Stimulated activated CD4-positive, alpha-beta T cell treated with anti-CD3 and anti-CD28 coated beads, TNF-alpha, amount 100 ng/mL, for 4 hours (primary cell): ENCODE measurements at places on chromosomes 1 and 21.

DNA sequence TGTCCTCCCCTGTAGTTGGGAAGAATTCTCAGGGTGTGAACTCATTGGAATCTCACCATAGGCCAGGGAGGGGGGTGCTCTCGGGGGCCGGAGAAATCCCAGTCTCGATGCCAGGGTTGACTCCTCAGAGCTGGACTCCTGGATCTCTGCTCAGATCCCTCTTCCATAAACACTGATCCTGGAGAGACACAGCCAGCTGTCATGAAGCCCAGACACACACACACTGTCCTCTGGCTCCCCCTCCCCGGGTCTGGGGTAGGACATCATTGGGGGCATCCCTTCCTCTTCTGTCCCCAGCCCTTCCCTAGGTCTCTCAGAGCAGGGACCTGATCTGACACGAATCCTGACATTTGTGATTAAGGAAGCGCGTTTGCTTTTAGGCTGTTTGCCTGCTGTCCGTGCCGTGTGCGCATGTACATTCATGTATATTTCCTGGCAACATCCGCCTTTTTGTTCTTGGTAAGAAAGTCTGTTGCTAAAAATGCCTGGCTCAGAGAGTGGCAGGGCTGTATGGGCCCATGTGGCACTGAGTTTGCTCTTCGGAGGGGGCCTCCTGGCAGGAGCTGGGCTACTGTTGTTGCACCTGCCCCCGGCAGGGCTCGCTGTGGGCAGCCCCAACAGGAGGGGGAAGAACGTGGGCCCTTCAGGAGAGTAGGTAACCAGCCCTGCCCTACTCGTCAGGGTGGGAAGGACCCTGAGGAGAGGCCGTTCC, 45.4 kb upstream of the SELENON start:
- no peak for DNase-seq

DNA sequence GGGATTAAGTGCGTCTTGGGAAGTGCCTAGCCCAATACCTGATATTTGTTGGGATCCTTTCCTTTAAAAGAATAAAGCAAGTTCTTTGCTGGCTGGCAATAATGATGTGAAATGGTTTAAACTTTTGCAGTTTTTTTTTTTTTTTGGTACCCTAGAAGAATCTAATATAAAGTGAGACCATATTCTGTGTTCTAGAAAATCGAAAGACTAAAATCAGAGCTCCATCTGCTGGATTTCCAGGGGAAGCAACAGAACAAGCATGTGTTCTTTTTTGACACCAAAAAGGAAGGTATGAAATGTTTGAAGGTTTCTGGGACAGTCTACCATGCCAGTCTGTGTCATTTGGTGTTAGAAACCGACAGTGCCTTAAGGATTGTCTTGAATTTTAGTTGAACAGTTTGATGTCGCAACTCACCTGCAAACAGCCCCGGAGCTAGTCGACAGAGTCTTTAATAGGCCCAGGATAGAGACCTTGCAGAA, 6.4 kb downstream of the UTP11 start:
- no peak for DNase-seq

GRCh38 chr1:56654126-56654923, 9.2 kb downstream of the PRKAA2 start:
- DNase-seq: no peak

- no peak for DNase-seq
Measured at GRCh38 chr1:38527373-38527966, 332.1 kb downstream of the RRAGC start.

DNA sequence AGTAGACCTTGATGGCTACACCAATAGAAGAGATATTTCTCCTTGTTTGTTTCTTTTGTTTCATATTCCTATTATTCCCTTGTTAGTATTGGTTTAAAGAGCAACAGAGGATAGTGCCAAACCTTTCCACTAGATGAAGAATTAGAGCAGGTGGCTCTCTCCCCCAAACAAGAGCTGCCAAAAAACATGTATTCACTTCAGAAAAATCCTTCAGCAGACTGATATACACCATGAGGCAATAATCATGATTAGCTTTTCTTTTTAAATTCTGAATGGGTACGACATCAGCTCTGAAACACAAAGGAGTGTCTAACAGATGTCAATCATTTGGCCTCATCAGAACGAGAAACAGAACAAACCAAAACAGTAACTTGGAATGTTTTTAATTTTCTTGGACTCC, 67.3 kb upstream of the MAP10 start:
- DNase-seq: no peak

- DNase-seq: no peak
Measured at GRCh38 chr21:39537571-39537970, 75.2 kb upstream of the B3GALT5 start.

DNA sequence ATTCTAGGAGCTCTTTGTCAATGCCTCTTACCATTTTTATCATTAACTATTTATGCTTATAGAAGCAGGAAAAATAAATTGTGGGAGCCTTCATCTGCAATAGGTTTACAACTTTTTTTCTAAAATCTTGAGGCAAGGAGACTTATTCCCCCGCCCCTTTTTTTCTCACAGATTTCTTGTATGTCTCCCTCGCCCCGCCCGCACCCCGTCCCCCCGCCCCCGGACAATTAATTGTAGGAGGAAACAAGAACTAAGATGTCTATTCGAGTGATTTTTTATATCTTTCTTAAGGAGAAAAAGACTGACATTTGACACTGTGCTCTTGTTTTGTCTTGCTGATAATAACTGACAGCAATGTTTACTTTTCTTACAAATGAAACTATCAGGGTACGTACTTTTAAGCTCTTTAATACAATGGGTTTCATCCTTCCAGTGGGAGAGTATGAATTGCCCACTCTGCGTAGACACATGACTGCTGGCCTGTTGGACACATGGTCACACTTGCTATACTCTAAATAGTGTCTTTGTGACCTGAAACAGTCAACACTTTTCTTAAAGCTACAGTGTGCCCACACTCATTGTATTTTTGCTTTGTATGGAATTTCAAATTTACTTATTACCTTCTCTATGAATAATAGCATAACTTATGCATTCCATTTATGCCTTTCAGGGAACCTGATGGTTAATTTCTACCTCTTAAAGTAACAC, 1.5 kb upstream of the IVNS1ABP start:
- DNase-seq: no peak

- DNase-seq: no peak
Measured at GRCh38 chr1:202616355-202616915, 93.8 kb downstream of the SYT2 start.

DNA sequence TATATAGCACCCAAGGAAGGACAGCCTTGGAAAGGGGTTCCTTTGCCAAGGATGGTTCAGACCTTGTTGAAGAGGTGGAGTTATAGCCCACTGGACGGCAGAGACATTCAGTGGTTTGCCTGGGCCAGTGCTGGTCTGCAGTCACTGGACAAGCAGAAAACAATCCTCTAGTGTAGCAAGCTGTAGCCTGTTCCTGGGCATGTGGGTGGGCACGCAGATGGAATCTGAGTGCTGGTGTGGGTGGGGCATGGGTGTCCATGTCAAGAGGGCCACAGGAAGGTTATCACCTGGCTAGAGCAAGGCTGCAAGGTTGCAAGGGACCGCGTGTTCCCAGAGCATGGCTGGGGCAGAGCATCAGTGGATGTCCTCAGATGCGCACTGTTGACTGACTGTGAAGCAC, 244.7 kb downstream of the PTPRU start:
- DNase-seq: no peak

GRCh38 chr1:48730164-48730910, 46.4 kb downstream of the BEND5 start:
- DNase-seq: no peak

DNA sequence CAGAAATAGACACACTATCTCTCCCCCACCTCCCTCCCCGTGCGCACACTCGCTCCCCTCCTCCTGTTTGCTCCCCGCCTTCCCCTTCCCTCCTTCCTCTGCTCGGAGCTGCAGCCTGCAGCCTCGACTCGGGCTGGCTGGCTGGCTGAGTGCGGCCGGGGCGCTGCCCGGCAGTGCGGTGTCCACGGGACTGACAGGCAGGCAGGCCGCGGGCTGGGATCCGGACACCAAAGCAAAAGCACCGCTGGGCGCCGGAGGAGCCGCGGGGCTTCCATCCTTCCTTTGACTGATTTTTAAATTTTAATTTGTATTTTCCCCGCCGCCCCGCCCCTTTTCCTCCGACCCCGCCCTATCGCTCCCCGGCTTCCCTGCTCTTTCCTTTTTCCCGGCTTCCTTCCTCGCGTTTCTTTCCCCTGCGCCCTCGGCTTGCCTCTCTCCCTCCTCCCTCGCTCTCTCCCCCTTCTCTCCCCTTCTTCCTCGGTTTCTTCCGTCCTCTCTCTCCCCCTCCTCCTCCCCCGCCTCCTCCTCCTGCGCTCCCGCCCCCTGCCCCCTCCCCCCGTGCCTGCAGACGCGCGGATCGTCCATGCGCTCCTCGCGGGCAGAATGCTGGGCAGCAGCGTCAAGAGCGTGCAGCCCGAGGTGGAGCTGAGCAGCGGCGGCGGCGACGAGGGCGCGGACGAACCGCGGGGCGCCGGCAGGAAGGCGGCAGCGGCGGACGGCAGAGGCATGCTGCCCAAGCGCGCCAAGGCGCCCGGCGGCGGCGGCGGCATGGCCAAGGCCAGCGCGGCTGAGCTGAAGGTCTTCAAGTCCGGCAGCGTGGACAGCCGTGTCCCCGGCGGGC, 109.4 kb downstream of the NAV1 start:
- no peak for DNase-seq

- DNase-seq: no peak
Measured at GRCh38 chr1:109642626-109643025, 13.3 kb upstream of the GSTM4 start.

DNA sequence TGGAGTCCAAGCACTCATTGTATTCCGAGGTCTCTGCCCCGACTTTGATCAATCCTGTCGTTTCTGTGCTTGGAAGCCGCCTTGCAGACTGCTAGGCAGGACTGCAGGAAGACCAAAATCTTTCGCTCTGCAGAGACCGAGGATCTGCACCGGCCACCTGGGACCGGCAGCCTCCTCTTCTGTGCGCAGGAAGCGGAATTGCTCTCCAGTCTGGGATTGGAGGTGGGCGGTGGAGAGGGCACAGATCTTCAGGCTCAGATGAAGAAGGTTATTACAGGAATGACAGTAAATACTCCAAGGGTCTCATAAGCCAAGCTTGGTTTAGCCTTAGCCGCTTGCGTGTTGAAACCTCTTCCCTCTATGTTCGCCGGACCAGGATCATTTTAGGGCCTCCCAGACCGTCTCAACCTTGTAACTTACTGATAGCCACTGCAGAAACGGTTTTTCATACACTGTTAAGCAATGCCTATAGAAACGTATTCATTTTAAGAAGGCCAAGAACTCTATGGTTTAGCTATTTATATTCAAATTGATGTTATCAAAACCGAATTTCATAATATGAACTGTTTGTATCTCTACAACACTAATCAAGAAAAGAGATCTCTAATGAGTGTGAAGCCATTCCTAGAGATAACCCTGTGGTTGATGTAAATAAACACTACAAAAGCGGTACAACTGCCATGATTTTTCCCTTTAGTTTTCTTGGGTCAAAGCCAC, 1.1 kb downstream of the MIA3 start:
- no peak for DNase-seq

- no peak for DNase-seq
Measured at GRCh38 chr1:2800664-2801045, 838 bp downstream of the TTC34 start.

- DNase-seq: no peak
Measured at GRCh38 chr1:158681606-158682005, 4.9 kb downstream of the SPTA1 start.

DNA sequence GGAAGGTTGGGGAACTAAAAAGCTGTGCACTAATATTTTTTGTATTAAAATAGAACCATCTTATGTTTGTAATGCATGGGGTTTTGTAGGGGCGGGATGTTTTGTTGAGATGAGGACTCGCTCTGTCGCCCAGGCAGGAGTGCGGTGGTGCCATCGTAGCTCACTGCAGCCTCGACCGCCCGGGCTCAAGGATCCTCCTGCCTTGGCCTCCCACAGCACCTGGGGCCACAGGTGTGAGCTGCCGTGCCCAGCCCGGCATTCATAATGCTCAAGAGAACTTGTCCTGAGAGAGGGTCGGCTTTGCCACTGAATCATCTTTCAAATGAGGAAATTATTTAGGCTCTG, 3.0 kb upstream of the C1orf159 start:
- no peak for DNase-seq

- DNase-seq: no peak
Measured at GRCh38 chr1:193131266-193131860, 9.5 kb downstream of the CDC73 start.

- no peak for DNase-seq
Measured at GRCh38 chr1:61078618-61079295, 3.6 kb upstream of the NFIA start.

GRCh38 chr1:43586136-43586731, 55.6 kb downstream of the PTPRF start:
- no peak for DNase-seq

- no peak for DNase-seq
Measured at GRCh38 chr1:936348-937264, 12.9 kb downstream of the SAMD11 start.

GRCh38 chr1:23035823-23036452, 16.7 kb downstream of the KDM1A start:
- no peak for DNase-seq
